ENCODE measurements at places on chromosomes 2 and 18.

GRCh38 chr18:35073186-35074105 is 32.2 kb downstream of the MAPRE2 start:
- DNase-seq = no peak

DNA sequence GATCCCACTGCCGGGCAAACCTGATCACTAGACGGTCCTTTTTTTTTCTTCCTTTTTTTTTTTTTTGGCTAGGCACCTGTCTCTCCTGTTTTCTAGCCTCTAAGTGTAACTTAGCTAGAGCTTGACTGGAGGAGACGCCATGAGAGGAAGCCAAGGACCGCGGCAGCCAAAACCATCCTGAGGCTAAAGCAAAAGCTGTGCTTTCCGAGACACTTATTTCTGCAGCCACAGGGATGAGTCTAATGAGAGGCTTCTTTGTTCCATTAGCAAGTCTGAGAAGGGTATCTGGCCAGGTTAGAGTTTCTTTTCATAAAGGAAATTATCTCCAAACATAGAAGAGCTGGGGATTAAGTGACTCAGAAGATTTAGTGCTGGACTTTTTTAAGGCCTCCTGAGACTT is 7.3 kb upstream of the CXCR4 start:
- DNase-seq = no peak

GRCh38 chr2:156447761-156448160 is 11.6 kb downstream of the GPD2 start:
- no peak for DNase-seq

DNA sequence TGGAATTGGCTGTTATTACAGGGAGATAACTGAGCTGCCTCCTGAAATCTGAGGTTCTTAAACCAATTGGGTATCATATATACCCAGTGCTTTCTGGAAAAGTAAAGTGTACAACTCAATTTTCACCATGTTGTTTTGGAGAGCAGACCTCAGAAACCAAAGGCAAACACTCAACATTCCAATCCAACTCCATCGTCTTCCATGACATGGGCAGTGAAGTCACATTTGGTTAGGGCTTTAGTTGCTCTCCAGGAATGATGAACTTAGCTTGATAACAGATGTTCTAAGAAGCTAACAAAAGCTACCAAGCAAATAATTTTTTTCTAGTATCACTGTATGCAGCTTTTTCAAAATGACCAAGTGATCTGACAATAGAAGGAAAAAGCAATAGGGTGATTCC is 107.0 kb upstream of the SLC35G4 start:
- no peak for DNase-seq

GRCh38 chr18:78309924-78310323 is 669.7 kb upstream of the SALL3 start:
- no peak for DNase-seq

DNA sequence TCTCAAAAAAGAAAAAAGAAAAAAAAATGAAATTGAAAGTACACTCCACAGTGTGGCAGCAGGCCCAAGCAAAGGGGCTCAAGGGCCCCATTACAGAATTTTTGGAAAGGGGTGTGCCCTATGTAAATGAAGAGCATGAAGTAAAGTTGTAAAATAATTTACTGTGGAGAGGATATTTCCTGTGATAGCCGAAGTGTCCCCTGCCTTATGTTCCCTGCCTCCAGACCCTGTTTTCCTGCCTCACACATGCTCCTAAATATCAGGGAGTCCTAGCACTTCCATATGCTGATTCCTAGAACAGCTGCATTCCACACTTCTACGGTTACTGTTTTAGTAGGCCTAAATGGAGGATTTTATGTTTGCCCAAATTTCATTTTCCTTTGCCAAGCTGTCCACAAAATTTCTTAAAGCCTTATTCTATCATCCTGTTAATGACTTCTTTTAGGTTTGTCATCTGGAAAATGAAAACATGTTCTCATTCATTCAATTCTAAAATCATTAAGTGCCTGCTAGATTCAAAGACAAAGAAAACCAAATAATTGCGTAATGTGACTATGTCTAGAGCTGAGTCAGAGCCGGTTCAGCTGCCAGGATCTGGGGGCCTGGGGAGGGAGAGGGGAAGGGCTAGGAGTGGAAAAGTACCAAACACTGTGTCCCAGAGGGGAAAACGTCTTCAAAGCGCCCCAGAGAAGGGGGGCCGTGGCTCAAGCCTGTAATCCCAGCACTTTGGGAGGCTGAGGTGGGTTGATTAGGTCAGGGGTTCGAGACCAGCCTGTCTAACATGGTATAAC is 25.9 kb upstream of the IMPA2 start:
- no peak for DNase-seq

GRCh38 chr2:16149349-16150243 is 209.2 kb downstream of the MYCN start:
- DNase-seq = no peak

DNA sequence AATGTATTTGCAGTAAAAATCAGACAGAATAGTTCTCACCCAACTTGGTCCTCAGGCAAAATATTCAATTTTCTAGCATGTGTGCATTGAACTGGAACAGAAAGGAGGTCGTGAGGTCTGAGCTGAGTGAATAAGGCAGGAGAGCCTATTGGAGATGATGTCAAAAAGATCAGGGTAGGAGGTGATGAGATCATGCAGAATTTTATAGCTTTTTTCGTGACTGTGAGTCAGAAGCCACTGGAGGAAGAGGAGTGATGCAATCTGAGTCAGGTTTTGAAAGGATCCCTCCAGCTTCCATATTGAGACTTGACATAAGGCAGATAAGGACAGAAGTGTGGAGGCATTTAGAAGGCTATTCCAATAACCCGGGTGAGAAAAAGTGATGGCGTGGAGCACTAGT is 299.5 kb upstream of the SOX11 start:
- DNase-seq = no peak

DNA sequence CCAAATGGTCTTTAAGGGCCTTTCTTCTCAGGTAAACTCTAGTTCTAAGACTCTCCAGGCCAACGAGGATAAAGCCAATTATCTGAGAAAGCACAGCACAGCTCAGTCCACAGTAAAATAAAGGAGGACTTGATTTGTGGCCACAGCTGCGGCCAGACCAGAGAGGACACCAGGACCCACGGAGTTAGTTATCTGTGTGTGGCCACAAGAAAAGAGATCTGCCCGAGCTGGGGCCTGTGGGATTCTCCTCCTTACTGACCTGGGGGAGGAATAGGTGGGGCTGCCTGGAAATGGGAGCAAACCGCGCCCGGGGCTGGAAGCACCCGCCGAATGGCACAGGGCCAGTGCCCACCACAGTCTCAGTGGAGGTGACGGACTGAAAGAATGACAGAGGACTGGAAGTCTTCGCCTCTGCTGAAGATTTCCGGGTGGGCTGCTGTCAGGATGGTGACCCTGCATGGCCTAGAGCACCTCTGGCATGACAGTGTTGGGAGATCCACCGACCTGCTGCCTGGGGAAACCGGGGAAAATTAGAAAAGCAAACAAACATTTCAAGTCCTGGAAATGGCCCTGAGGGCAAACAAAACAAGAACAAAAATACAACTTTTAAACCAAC is 13.3 kb downstream of the PROC start:
- no peak for DNase-seq

- DNase-seq = no peak
These were observed 848 bp downstream of the TMSB10 start for GRCh38 chr2:84906108-84906899.

DNA sequence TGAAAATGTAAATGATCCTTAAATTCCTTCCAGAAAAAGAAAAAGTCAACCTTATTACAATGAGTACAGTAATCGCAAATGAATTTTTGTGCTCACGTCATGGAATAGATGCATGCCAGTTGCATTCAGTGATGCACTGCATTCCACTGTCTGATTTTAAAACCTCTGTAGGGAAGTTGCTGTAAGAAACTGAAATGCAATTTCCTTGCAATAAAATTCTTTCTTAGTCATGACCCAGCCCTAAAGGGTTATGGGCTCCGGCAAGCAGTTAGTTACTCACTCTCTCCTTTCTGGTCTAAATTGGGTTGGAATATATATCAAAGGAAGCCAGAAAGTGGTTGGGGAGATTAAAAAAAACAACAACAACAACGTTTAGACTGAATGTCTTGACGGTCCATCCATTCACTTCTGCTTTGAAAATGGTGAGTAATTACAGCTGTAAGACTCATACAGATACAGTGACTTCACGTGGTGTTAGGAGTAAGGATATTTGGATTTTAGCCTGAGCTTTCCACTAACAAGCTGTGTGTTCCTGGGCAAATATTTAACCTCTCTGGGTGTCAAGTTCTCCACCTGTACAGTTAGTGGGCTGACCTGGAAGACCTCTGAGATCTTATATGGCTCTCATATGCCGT is 8.6 kb upstream of the RND3 start:
- DNase-seq = no peak

GRCh38 chr2:47497843-47498460 is 95.0 kb downstream of the MSH2 start:
- no peak for DNase-seq

DNA sequence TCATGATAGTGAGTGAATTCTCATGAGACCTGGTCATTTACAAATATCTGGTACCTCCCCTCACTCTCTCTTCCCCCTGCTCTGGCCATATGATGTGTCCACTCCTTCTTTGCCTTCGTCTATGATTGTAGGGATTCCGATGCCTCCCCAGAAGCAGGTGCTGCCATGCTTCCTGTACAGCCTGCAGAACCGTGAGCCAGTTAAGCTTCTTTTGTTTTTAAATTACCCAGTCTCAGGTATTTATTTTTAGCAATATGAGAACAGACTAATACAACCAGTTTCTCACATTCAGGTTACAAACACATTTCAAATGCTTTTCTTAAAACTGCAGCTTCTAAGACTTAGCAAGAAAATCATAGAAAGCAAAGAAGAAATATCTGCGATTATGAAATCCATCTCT is 321.2 kb upstream of the CDH7 start:
- no peak for DNase-seq

GRCh38 chr18:61896757-61897156 is 4.0 kb upstream of the RNF152 start:
- DNase-seq = no peak

DNA sequence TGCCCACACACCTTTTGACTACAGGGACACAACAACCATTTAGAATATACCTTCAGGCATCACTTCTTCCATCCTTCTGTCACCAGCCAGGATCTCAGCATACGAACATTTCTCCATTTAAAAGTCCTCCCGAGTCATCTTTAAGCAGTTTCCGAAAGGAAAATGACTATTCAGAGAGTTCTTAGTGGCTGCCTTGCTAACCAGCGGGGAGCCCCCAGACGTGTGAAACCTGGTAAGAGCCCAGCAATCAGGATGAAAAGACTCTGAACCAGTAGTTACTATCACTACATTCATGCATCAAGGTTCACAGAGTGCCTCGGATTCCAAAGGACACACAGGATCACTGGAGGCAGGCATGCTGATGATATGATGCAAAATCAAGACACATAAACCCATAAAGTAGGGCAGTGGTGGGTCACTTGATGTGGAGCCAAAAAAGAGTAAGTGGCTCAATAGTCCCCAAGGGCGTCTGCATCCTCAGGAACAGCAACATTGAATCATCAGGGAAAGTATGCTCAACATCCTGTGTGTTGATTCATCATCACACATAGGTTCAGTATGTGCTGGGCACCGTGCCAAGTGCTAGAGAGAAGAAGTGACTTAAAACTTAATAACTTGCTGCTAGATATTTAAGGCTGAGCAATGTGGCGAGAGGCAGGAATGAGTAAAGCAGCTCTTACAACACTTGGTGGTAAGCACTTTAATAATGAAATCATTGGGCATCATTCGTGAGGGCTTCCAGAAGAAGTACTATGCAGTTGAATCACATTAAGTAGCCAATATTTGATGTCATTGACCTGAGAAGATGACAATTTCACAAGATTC is 4.4 kb downstream of the CCL20 start:
- DNase-seq = peak; percentile 12

DNA sequence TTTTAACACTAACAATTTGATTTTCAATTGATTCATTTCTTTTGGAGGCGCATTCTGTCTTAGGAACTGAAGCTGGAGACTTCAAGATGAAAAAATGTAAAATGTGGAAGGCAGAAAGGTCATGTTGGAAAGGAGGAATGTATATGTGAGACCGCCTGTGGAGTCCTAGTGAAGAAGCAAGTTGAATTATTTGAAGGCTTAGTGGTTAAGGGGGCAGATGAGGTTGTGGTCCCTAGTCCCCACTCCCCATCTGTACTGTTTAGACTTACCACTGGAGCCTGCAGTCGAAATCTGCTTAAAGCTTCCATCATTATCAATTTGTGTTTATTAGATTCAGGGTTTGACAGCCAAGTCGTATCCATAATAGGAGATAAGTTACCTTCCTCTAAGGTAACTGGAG is 15.4 kb upstream of the MIB1 start:
- no peak for DNase-seq

DNA sequence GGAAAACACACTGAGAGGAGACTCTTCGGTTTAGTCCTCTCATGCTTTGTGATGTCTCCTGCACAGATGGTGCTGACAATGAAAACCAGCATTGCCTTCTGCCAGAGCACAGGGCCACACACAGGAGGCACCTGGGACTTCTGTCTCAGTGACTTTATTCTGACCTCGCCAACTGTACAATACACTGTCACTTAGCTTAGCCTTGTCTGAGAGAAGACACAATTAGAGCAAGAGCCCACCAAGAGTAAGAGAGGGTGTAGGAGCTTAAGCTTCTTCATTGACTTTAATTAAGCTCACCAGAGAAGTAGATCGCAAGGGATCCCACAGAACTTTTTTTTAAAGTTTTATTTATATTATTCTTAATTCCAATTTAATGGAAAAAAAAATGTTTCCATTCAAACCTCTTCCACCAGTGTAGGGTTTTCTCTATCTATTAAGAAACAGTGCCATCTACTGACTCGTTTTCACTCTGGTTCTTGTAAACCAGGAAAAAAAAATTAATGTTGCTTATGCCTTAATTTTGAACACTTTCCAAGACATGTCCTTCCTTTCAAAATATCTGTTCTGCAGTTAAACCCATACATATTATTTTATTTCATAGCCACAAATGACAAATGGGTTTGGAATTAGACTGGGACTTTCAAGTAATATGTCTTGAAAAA is 42.4 kb upstream of the DDX18 start:
- DNase-seq = no peak

- DNase-seq = no peak
These were observed 22.4 kb downstream of the TMEM200C start for GRCh38 chr18:5872886-5873285.

- no peak for DNase-seq
These were observed 210.4 kb downstream of the TMEM163 start for GRCh38 chr2:134508391-134508790.

DNA sequence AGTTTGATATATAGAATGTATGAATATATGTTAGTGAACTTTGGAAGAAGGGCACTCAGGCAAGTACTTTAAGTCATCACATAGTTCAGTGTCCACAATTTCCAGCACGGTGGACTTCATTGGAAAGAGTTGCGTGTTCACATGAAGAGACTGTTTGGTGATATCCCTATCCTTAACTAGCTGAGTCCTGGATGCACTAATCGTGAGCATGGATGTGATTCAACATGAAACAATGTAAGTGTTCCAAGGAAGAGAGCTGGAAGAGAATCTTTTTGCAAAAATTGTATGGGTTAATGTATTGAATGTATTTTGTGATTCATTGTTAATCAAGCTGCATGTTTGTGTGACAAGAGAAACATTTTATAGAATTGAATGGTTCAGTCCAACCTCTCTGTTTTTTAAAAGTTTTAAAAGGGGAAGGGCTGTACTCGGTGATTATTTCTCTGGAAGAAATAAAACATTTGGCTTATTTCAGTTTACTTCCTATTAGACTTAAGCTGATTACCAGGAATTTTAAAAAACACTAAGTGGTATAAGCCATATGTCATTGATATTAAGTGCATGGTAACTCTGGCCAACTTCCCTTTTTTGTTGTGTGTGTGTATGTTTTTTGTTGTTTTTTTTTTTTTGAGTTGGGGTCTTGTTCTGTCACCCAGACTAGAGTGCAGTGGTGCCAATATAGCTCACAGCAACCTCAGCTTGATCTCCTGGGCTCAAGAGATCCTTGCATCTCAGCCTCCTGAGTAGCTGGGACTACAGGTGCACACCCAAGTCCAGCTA is 8.6 kb downstream of the XRCC5 start:
- DNase-seq = no peak

All from stimulated activated CD8-positive, alpha-beta memory T cell treated with anti-CD3 and anti-CD28 coated beads, Interleukin-7, amount 100 ng/mL, for 1 hour (primary cell).